ENCODE measurements at places on chromosomes 6 and 20.
A peak's percentile ranks its signal among the peaks of the same experiment; 100 is the strongest.

GRCh38 chr6:15734118-15734897 is 71.5 kb upstream of the DTNBP1 start:
- no peak for DNase-seq

- peak; percentile 46 for DNase-seq
These were observed 51.4 kb upstream of the SAYSD1 start for GRCh38 chr6:39166189-39166911.

DNA sequence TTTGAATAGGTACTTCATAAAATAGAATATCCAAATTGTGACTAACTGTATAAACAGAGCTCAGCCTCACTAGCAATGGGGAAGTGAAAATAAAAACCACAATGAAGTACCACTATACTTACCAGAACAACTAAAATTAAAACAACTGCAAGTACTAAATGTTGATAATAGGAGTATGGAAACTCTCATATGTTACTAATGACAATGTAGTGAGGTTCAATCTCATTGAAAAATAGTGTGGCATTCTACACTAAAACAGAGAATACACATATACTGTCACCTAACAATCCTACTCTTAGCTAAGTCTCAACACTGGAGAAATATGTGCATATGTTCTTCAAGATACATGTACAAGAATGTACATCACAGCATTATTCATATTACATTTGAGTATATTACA is 132.0 kb upstream of the CARMIL1 start:
- DNase-seq: no peak

GRCh38 chr6:169529931-169530751 is 171.7 kb downstream of the WDR27 start:
- DNase-seq: no peak

- no peak for DNase-seq
These were observed 15.4 kb upstream of the SLPI start for GRCh38 chr20:45269754-45270270.

DNA sequence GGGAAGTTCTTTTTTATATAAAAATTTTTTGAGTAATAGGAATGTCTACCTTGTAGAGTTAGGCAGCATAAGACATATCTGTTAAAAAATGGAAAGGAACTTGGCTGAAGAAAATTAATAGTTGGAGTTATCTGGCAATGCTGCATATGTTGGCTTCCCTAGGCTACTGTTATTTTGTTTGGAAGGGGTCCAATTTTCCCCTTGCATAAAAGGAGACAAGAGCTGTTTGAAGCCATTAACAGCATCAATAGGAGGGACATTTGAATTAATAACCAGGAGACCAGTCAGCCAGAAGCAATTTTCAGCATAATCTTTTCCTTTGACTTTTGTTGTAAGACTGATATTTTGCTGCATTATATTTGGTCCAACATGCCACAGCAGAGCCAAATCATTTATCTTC is 80.9 kb upstream of the TAB2 start:
- no peak for DNase-seq

- DNase-seq: no peak
These were observed 270.6 kb upstream of the BMP2 start for GRCh38 chr20:6496874-6497273.

DNA sequence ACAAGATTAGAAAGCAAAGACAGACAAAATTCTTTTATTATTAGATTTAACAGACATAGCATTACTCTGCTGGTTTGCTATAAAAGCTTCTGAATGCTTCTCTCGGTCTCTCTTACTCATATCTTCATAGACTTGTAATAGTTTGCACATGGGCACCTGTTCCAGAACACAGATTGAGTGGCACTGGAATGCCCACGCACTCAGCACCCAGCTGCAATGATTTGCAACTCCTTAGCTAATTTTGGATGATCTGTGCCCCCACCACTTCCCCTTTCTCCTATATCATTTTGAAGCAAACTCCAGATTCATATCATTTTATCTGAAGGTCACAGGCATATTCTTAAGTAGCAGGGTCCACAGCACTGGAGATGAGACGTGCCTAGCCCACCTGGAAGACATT is 148.8 kb downstream of the CFAP61 start:
- no peak for DNase-seq

Data from mesenchymal stem cell (in vitro differentiated cells and primary cell).